ENCODE measurements at places on chromosomes 7 and 10.

- no peak for DNase-seq
Observed at GRCh38 chr10:30827531-30828120, 198.1 kb upstream of the LYZL2 start.

DNA sequence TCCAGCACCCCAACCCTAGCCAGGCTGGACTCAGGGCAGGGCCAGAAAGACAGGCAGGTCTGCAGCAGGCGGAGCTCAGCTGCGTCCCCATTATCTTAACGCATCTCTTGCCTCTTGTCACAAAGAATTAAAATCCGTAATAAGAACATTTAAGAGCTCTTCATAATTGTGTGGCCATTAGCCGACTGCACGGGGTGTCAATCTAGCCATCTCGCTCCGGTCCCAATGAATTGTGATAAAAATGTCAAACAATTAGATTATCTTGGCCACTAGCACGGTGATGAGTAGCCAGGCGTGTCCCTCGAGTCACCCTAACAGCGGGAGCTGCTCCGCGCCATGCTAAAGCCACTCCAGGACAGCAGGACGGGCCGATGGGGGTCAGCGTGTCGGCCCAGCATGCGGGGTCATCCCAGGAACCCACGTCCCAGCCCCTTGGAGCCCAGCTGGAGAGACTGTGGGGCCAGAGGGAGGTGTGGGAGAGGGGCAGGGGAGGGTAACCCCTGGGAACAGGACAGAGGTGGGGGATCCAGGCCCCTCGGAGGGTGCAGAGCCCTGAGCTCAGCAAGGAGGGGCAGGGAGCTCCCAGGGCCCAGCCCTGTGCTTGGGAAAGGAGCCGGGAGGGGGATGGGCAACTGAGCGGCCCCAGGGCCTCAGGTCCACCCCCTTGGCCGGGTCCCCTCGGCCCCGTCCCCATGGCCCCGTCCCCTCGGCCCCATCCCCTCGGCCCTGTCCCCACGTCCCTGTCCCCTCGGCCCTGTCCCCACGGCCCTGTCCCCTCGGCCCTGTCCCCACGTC, 17.7 kb upstream of the NKX6-2 start:
- no peak for DNase-seq

GRCh38 chr10:131920693-131921092, 19.9 kb downstream of the PPP2R2D start:
- DNase-seq = no peak

DNA sequence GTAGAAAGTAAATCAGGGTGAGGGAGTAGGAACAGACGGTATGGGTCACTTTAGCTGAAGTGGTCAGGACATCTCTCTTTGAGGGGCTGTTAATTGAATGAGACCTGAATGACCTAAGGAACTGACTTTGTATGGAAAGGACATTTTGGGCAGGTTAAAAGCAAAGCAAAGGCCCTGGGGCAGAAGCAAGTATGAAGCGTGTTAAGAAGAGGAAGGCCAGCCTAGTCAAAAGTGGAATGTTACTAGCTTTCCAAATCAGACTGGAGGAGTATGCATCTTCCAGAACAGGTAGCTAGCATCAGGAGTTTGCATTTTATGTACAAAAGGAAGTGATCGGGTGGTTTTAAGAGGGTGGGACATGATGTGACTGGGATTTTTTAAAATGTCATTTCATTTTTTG, 70.9 kb upstream of the PCGF5 start:
- no peak for DNase-seq

DNA sequence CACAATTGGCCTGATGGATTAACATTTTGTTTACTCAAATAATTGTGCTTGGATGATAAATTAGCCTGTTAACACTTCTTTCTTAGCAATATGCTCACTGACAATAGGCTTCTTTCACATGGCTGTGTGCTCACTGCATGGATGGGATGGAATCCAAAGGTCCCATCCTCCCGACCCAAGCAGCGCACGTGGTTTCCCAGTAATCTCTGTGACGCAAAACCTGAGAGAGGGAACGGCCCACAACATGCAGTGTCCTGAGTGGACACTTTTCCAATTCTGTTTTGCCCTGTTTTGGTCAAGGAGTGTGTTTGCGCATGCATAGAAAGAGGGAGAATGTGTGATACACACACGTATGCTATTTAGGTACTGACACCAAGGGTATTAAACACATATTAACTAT, 42.1 kb upstream of the RASGEF1A start:
- DNase-seq = no peak

DNA sequence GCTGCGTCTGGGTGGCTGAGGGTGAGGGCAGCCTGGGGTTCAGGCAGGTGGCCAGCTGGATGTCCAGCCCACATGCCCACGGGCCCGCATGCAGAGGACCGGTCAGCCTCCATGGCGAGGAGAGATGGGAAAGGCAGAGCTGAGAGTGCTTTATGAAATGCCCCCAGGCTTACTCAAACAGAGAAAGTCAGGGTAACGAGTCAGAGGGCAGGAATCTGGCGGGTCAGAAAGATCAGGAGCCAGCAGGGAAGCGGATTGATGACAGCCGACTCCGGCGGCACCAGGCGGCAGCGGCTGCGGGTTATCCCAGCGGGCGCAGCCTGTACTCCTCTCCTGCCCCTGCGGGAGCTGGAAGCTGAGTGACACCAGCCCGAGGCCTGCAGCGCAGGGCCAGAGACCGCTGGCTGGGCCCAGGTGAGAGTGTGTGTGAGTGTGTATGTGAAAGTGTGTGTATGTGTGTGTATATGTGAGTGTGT, 13.4 kb downstream of the SLC13A4 start:
- no peak for DNase-seq

GRCh38 chr10:125976960-125977605, 80.7 kb downstream of the FANK1 start:
- DNase-seq = no peak

GRCh38 chr10:97842656-97843280, 6.9 kb upstream of the GOLGA7B start:
- DNase-seq = no peak

- DNase-seq = no peak
Observed at GRCh38 chr10:98212196-98212595, 55.8 kb downstream of the LOXL4 start.

DNA sequence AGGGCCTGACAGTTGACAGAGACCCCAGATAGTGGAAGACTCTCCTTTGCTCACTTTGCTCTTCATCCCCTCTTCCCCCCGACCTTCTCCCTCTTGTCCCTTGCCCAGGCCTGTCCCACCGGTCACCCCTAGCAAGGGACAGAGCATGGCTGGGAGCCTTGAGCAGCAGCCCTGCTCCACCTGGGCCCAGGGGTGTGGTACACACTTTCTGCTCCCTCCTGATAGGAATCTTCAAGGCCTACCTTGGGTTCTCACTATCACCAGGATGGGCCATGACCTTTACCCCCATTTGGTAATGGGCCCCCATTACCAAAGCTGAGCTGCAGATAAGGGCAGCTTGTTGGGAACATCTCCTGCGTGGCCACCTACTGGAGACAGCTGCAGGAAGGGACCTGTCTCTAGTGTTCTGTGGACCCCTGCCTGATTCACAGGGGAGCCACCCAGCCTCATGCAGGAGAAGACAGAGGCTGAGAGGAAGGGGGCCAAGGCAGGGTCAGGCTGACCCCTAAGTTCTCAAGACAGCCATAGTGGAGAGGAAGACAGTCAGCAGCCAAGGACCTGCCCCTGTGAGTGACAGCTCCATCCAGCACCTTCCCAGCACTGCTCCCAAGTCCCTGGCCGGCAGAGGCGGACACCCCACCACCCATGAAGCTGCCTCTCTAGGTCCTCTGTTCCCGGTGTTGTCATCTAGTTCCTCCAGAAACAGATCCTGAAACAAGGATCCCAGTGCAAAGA, 913 bp upstream of the NPC1L1 start:
- DNase-seq = no peak

DNA sequence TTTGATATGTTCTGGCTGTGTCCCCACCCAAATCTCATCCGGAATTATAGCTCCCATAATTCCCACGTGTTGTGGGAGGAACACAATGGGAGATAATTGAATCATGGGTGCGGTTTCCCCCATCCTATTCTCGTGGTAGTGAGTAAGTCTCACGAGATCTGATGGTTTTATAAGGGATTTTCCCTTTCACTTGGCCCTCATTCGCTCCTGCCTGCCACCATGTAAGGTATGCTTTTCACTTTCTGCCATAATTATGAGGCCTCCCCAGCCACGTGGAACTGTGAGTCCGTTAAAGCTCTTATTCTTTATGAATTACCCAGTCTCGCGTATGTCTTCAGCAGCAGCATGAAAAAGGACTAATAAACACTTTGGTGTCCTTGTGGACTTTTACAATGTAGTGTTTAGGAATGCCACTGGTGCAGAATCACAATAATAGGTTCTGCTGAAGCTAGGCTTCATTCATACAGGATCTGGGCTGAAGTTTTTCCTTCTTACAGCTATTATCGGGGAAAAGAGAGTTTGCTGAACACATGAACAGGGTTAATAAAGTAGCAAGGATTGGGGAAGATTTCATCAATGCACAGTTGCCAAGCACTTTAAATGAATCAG, 74.3 kb downstream of the CPED1 start:
- no peak for DNase-seq

DNA sequence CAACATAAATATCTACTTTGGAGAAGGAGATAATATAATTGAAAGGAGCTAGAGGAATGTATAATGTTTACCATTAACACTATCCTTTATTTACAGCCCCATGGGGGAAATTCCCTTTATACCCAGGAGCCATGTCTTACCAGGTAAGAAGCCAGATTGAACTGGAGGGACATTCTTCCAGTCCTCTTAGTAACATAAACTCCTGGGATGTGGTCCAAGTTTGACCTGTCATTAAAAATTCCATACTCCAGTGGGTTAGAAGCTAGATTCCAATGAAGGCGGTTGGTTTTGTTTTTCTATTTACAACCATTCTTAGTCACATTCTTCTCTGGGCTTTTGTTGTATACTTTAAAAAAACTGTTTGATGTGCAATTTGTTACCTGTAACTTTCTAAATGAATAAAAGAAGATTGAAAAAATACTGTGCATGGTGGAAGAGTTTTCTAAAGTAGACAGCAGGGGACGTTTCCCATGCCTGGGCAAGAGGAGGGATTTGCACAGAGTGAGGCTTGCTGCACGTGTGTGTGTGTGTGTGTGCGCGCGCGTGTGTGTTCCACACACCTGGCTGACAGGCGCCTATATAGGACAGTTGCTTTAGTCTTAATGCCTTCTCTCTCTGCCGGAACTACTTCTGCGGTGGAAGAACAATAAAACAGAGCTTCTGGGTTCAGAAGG, 2.0 kb downstream of the PLCE1 start:
- peak; percentile 51 for DNase-seq

All from colonic mucosa (tissue), 4 donors.